ENCODE measurements at places on chromosomes 3 and 15. TPM values are rescaled to one million over a fixed set of nuclear protein-coding genes. Genes with fewer than 3 reads are reported as not detected.
A peak's percentile ranks its signal among the peaks of the same experiment; 100 is the strongest.

The PLA2G4E gene
- not detected for total RNA-seq

The SLC49A4 gene
- total RNA-seq: 12.2 TPM

The SCG5 gene
- total RNA-seq: 8.3 TPM

The GRM7 gene
- total RNA-seq: not detected

The PLSCR2 gene
- total RNA-seq: not detected

The RASGRP1 gene
- 1.9 TPM for total RNA-seq

The EOMES gene
- not detected for total RNA-seq

The CFAP100 gene
- total RNA-seq: not detected

DNA sequence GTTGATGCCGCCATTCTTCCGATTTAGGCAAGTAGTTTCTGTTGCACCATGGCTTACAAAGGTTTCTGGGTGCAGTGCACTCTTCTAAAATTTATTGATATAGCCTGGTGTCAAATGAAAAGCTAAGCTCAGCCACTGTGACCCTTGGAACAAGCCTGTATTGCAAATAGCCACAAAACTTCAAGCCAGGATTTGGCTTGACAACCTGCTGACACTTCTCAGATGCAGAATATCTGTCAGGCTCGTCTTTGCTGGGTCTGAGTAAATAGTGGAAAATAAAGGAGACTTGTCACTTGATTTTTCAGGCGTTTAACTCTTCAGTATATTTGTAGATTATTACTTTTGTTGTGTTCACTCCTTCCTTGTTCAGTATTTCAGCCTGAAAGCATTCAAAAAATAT is 871.8 kb downstream of the OTOL1 start:
- DNase-seq: no peak

DNA sequence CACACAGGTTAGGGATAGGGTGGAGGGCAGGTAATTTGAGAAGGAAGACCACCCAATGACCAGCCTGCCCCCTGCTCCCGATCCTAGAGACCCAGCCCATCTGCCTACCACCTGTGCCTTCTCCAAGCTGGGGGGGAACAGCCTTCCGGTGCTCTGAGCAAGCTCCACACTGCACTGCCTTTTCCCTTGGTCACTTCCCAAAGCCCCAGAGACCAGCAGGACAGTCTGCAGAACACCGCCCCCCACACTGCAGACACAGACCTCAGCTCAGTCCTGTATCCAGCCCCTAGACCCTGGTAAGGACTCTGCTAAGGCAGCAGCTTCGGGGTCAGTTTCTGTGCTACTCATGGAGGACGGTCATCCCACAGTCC is 156.9 kb downstream of the MEGF11 start:
- no peak for DNase-seq

DNA sequence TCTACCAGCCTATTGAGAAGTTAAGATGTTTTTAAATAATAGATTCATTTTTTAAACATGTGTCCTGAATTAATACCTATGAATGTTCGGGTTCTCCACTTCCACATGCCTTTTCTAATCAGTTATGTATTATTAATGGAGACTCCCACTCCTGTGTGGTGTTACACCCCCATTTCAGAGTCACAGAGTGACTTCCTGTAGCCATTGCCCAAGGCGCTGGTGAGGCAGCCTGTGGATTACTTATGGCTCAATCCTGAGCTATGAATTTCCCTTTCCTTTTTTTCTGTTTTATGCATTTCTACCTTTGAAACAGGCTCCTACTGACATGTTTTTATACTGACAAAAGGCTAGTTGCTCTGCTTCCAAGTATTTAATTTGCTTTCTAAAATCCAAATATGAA is 162.3 kb downstream of the GABRG3 start:
- DNase-seq: no peak

DNA sequence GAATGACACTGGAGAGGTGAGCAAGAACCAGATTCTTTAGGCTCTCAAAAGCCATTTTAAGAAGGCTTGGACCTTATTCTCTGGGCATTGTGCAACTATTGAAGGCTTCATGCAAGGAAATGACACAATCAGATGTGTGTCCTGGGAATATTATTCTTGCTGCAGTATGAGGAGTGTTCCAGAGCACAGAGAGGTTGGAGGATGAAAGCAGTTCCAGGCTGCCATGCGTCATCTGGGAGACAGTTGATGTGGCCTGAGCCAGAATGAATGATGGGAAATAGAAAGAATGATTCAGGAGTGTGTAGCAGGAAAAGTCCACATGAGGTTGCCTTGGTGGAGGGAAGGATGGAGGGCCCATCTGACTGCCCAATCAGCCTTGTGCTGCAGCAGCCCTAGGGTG is 123.1 kb downstream of the CHCHD6 start:
- peak; percentile 26 for DNase-seq

DNA sequence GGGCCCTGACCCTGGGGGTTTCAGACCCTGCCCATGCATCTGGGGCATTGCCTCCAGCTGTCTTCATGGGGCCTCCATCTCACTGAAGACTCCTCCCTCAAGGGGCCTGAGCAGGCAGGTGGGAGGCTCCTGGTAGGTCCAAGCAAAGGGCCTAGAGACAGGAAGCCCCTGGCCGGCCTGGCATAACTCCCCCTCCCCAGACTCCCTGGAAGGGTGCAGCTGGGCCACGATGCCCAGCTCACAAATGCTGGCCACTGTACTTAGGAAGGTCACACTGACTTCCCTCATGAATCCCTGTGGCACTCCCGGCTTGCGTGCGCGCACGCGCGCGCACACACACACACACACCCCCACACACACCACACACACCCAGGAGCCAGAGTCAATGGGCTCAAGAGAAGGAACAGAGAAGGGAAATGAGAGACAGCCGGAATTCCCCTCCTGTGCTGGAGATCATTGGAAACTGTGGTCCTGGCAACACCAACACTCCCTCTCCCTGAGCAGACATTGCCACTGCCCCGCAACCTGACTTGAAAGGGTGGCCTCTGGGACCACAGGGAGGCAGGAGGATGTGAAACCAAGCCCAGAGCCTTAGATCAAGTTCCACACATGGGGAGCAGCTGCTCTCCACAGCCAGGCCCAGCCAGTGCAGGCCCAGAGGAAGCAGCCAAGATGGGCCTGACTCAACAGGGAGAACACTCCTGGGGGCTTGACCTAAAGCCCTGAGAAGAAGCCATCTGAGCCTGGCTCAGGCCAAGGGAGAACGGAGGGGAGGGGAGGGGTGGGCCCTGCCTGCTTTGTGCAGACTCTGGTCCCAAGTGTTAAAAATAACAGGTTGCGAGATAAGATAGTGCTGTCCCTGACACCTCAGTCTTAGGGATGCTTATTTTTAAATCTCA is 69.7 kb downstream of the SCN5A start:
- DNase-seq: peak; percentile 42

- DNase-seq: peak; percentile 71
Observed at GRCh38 chr3:103393395-103394186, 958.8 kb downstream of the ZPLD1 start.

GRCh38 chr3:177830411-177830849 is 633.1 kb upstream of the TBL1XR1 start:
- peak; percentile 71 for DNase-seq

GRCh38 chr3:154701055-154701454 is 271.1 kb upstream of the GPR149 start:
- DNase-seq: no peak

GRCh38 chr3:50028346-50028745 is 60.4 kb upstream of the RBM5 start:
- DNase-seq: peak; percentile 66

GRCh38 chr3:158790901-158791589 is 10.8 kb upstream of the MFSD1 start:
- peak; percentile 86 for DNase-seq

- no peak for DNase-seq
Observed at GRCh38 chr3:137464341-137464740, 299.8 kb upstream of the SOX14 start.

DNA sequence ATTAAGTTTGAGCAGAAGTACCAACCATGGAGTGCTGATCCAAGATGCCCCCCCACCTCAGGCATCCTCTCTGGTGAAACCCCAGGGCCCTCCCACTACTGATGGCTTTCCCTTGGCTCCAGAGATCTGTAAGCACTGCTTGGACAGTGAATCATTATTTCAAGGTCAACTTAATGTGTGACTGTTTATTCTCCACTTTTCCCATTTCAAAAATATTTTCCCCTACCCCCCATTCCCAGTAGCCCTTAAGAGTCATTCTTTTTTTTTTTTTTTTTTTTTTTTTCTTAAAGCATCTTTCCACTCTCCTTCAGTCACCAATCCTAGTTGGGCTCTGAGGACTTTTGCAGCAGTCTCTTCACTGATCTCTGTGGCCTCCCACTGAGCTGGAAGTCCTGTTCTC is 82.6 kb downstream of the PCCB start:
- peak; percentile 92 for DNase-seq

- DNase-seq: no peak
Observed at GRCh38 chr3:123085293-123085931, 18.6 kb downstream of the PDIA5 start.

- DNase-seq: peak; percentile 91
Observed at GRCh38 chr3:5194801-5195509, 7.4 kb downstream of the EDEM1 start.
